Posterior vena cava (tissue), 2 donors: ENCODE measurements at places on chromosomes 13 and 19. TPM values are rescaled to one million over a fixed set of nuclear protein-coding genes. Genes with fewer than 3 reads are reported as not detected.

Gene ANGPTL8
- total RNA-seq, result not detected

Gene GRIN2D
- 0.71 TPM for total RNA-seq

Gene PEAK3
- total RNA-seq, result 0.90 TPM

Gene LMTK3
- total RNA-seq, result 0.57 TPM
